ENCODE measurements at places on chromosomes 16 and 17.

DNA sequence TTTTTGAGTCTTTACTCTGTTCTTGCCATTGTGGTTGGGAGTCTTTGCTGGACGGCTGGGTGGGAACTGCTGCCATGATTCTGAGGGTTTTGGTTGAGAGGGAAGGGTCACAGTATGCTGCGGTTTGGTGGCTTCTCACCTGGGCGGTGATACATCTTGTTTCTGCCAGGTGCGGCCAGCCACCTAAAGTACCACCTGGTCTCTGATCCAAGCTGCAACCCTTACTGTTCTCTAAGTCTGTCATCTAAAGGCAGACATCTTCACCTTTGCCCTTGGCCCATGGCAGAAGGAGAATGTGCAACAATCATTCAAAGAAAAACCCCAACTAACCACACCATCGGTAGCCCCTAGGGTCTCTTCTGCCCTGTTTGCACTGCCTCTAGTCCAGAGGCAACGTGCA lies 19.6 kb upstream of the MPO start:
- no peak for DNase-seq

- peak; percentile 69 for DNase-seq
These were observed 3.9 kb upstream of the SETD1A start for GRCh38 chr16:30953511-30954124.

GRCh38 chr17:62950067-62950466 lies 16.0 kb upstream of the TANC2 start:
- DNase-seq: no peak

- peak; percentile 56 for DNase-seq
These were observed 10.5 kb downstream of the DBNDD1 start for GRCh38 chr16:90008708-90009145.

GRCh38 chr17:15351478-15351840 lies 10.1 kb upstream of the TEKT3 start:
- DNase-seq: no peak

DNA sequence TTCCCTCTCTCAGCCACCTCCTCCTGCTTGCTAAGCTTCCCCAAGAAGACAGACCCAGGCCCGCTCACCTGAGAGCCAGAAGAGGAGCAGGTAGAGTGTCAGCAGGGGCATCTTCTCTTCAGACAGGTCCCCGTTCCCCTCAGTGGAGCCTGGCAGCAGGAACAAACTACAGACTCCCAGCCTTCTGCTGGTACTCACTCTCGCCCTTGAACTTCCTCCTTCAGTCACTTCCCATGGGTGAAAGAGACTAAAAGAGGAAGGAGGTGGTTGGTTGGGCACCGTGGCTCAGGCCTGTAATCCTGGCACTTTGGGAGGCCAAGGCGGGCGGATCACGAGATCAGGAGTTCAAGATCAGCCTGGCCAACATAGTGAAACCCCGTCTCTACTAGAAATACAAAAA lies at the start of gene CD300LF:
Gene CD300LF, minus strand, starts transcription at position 168 of the 400 bp plus-strand sequence. Its CDS starts 57 bp downstream, at position 111.
- no peak for DNase-seq

DNA sequence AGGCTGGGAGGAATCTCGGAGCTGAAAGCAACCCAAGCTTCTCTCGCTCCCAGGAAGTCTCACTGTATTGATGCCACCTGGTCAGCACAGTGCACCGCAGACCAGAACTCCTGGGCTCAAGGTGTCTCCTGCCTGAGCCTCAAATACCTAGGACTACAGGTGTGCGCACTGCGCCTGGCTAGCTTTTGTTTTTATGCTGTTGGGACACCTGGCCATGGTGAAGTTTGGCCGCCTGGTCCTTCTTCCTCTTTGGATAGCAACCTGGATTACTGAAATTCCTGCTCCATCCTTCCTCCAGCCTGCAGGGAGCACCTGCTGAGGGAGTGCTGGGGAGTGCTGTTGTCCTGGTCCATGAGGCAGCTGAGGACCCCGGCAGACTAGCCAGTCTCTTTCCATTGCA lies 56.6 kb downstream of the COTL1 start:
- DNase-seq: no peak

DNA sequence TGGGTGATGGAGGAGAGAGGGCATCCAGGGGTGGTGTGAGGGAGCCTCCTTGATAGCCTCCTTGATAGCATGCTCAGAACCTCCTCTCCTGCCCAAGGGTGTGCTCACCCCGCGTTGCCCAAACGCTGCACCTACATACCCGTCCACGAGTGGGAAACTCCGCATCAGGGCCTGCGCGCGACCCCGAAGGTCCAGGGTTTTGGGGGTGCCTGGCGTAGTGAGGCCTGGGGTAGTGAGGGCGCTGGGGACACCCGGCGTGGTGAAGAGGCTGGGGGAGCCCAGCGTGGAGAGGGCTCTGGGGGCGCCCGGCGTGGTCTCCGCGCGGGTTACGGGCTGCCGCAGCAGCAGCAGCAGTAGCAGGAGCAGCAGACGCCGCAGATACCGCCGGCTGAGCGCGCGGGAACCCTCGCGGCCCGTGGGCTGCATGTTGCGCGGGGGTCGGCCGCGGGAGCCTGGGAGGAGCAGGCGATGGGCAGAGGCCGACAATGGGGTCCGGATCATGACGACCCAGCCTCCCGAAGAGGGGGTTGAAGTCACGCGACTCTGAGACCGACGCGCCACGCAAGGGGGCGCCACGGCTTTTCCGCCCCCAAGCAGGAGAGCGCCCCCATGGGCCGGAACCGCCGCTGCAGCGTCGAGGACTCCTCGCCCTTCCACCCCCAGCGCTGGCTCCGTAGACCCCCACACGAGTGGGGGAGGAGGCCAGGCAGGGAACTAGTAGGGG lies at the start of gene DPEP3:
Gene DPEP3, minus strand, starts transcription at position 545 of the 724 bp plus-strand sequence. Its CDS starts 119 bp downstream, at position 426.
- no peak for DNase-seq

- no peak for DNase-seq
These were observed 63.7 kb upstream of the MRTFB start for GRCh38 chr16:14007450-14007849.

DNA sequence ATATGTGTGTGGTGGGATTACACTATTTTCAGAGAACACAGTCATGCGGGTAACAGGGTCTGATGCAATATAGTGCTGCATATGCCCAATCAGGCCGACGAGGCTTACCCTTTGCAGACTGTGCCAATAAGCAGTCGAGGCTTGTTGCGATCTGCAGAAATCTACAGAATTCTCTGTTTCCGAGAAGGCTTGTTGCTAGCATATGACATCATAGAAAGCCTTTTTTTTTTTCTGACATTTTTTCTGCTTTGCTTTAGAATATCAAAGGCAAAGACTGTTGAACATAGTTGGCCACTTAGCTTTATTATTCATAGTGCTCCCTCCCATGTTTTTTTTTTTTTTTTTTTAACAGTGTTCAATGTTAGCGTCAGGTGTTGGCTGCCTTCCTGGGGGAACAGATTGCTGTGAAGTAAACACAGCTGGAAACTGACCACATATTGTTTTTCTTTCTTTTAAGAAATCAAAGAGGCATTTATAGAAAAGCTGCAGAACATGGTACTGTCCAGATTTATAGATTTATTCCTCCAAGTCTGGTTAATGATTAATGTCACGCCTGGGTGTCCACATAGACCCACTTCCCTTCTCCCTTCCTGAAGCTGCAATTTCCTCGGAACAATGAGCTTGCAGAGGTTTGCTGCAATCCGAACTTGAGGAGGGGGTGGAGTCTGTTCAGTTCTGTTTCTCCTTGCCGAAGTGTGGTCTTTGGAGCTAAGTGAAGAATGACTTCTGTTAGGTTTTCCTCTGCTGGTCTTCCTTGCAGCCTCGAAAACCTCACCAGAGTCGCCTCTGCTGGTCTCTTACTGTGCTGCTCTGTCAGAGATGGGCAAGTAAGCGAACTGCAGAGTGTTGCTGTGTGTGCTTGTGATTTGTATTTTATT lies 87.3 kb downstream of the MAP2K6 start:
- no peak for DNase-seq

DNA sequence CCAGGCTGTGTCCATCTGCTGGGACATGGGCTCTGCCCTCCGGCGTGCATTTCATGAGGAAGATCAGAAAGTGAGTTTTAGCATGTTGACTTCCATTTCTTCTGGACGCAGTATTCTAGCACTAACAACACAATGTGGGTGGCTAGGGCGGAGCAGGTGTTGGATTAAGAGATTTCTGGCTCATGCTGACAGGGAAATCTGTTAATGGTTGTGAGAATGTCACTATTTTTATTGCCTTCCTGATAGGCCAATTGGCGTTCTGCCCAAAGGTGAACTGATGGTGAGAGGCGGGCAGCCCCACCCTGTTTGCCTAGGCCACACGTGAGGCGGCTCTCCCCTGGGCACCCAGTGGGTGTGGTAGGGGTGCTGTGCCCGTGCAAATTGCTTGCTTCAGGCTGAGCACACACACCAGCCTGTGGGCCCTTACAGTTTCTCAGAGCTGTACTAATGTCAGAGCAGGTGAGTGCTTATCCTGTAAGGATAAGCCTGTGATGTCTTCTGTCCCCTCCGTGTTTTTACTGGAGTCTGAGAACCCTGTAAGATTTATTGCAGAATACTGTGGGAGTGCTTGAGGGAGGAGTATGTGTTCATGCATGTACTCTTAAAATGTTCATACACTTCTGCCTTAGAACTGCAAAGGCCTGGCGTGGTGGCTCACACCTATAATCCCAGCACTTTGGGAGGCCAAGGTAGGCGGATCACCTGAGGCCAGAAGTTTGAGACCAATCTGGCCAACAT lies 30.9 kb downstream of the PGS1 start:
- DNase-seq: no peak

GRCh38 chr17:58534901-58535421 lies 20.5 kb upstream of the MTMR4 start:
- DNase-seq: no peak

- DNase-seq: no peak
These were observed 9.2 kb downstream of the FBRS start for GRCh38 chr16:30667361-30667905.

DNA sequence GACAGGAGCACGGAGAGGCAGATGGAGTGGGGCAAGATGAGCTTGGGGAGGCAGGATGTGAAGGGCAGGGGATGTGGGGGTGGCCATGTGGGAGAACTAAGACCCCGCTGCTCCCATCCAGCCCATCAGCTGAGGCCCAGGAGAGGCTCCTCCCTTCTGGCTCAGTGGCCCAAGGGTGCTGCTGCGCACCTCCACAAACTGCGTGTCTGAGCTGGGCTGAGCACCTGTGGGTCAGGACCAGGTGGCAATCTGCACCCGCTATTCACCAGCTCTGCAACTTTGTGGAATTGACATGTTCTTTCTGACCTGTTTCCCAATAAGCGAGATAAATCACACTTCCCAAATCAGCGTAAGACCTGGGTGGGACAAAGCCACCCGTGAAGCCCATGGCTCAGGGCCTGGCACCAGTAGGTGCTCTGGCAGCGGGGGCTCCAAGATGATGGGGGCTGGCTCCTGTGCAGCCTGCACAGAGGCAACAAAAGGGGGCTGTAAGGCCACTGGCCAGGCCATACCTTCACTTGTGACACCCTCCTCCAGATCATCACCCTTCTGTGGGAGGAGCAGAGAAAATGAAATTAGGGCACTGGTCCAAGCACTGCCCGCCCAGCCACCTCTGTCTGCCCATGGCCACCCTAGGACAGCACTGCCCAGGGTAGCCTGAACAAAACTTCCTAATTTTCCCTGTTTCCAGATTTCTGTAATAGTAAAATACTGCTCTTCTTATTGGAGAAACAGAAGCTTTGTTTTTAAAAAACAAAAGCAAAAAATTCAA lies 11.7 kb upstream of the SREBF1 start:
- no peak for DNase-seq

GRCh38 chr17:82874011-82874835 lies 34.4 kb upstream of the ZNF750 start:
- DNase-seq: no peak

- DNase-seq: peak; percentile 8
These were observed 23.9 kb upstream of the HEATR6 start for GRCh38 chr17:60102632-60103096.

DNA sequence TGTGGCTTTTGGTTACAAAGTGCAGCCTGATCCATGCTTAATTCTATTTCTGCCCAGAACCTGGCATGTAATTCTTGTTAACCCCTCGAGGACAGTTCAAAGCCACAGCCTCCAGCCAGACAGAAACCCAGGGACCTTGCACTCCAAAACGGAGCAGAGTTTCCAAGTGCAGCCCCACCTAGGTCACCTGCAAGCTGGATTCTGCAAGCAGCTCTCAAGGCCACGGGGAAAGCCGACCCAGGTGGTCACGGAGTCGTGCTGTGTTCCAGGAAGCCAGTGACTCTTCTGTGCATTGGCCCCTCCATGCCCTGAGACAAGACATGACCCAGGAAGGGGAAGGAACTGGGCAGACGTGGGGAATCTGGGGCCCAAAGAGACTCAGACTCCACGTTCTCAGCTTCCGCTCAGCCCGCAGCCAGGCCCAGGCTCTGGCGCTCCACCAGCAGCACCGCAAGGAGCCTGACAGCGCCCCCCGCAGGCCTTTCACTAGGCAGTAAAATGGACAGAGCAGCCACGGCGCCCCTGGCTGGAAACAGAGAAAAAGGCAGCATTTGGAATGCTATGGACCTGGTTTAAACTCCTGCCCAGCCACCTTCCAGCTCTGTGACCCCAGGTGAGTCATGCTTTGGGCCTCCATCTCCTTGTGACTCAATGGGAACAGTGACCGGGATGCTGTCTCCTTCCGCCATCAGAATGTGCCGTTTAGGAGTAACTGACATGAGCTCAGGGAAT lies 27.3 kb upstream of the GSG1L start:
- DNase-seq: no peak

DNA sequence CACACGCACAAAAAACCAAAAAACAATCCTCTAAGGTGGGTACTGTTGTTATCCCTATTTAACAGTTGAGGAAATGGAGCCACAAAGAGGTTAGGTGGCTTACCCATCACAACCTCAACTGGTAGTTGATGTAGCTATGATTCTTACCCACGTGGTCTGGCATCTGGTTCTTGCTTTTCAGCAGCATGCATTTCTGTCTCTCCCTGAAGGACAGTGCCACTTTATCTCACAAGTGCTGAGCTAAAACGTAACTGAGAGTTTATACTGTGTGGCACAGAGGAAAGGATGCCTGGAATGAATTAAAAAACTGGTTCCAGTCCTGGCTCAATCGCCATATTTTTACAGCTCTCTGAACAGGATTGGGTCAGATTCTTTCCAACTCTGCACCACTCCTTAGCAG lies 1.9 kb upstream of the CORO6 start:
- no peak for DNase-seq

DNA sequence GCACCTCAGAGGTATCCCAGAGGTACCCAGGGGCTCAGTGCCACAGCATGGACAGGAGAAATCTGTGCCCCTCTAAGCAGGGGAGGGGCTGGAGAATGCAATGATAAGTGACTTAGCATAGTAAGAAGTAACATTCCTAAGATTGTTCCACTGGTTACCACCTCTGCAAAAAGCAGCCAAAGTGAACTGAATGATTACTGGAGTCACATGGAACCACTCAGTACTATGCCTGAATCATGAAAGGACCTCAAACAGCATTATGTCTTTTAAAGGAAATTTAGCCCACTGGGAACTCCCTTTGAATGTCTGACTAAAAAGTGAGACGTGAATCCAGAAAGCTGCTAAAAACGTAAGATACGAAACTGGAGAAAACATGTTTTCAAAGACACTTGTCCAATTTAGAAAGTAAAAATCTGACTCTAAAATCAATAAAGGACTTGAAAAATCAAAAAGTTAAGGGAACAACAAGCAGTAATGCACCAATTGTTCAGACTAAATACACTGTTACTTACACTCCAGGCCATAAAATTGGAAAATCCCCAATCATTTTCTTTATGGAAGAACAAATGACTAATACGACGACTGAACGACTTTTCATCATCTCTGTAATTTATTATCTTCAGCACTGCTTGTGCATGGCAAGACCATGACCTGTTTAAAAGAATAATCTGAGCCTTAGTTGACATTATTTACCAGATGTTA lies 38.6 kb downstream of the LITAFD start:
- DNase-seq: no peak
